NCI-H2081 treated with DMSO at 0.1 percent for 48 hours (cell line): ENCODE measurements at places on chromosomes 6 and 20.

DNA sequence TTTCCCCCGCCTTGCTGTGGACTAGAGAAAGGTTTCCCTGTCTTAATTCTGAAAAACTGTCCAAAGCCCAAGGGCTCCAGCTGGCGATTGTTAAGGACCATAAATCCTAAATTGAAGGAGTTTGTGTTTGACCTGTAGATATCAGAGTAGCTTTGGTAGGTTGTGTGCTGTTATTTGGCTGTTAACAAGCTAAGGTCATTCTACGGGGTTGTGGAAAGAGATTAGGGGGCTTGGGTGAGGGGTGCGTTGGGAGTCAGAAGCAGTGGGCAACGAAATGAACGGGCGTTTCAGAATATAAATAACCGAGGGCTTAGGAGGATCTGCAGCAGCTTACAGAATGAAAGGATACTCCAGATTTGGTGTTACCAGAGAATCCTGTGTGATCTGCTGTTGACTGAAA lies 32.6 kb upstream of the BTN3A2 start:
- no peak for DNase-seq

DNA sequence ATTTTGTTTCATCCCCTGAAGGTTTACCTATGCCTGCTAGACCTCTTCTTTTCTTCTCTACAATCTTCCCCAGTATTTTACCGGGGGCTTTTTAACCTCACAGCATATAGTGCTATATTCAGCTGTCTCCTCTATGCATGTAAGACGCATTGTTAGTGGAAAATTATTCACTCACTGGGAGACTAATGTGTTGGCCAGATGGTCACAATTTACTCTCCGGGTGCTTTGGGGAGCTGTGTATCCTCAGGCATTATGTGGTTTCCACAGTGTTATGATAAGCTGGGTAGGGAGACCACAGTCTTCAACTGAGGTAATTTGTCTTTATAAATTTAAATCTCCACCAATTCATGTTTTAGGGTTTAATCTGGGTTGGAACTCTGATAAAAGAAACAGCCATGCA lies 553.8 kb upstream of the PTCHD4 start:
- DNase-seq, result peak; percentile 64

GRCh38 chr6:170107606-170108222 lies 183.2 kb downstream of the DLL1 start:
- no peak for DNase-seq

GRCh38 chr6:143097224-143097795 lies 36.6 kb downstream of the AIG1 start:
- DNase-seq, result no peak

- DNase-seq, result no peak
These were observed 102.3 kb downstream of the EDN3 start for GRCh38 chr20:59402681-59403080.

DNA sequence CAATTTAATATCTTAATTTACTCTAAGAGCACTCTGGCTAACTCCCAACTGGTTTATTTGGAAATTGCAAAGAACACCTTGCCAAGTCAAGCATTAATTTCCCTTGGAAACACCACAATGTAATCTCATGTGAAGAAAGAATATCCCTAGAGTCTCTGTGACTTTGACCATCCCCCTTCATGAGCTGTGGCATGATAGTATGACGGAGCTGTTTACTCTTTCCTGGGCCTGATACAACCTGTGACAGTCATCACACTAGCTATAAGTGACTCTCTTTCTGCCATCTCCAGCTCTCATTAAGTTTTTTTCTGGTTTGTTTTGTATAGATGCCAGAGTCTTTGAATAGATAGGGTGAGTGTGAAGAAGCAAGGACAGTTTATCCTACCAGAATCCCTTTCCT lies 470.3 kb upstream of the JARID2 start:
- no peak for DNase-seq

GRCh38 chr6:1527073-1527457 lies 82.7 kb upstream of the FOXC1 start:
- DNase-seq, result no peak

GRCh38 chr6:143501851-143502250 lies 9.7 kb downstream of the FUCA2 start:
- DNase-seq, result no peak

DNA sequence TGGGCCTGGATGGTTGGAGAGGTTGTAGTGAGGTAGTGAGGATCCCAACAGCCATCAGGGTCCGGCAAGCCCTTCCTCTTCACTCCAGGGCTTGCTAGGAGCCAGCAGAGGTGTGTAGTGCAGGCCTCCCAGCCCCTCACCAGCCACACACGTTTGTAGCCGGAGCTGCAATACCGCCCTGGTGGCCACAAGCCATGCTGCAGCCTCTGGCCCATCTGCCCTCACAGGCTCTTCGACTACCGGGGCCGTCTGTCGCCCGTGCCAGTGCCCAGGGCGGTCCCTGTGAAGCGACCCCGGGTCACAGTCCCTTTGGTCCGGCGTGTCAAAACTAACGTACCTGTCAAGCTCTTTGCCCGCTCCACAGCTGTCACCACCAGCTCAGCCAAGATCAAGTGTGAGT lies 36.4 kb downstream of the EIF2S2 start:
- DNase-seq, result no peak

DNA sequence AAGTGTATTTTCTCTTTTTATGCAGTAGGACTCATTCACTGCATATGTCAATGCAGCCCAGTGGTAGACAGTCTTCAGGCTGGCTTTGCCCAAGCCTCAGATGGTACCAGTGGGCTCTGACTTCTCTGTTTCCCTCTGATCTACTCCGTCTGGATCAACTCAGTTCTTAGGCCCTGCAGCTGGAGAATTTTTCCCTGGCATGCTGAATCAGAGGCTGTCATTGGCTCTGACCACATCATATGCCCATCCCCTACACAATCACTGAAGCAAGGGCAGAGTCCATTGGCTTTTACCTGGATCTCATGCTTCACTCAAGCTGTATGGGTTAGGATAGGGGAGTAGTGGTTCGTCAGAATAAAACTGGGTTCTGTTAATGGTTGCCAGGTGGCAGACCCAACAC lies 57.8 kb downstream of the KIZ start:
- DNase-seq, result no peak

- no peak for DNase-seq
These were observed 17.9 kb upstream of the RAMACL start for GRCh38 chr6:166604328-166604727.

DNA sequence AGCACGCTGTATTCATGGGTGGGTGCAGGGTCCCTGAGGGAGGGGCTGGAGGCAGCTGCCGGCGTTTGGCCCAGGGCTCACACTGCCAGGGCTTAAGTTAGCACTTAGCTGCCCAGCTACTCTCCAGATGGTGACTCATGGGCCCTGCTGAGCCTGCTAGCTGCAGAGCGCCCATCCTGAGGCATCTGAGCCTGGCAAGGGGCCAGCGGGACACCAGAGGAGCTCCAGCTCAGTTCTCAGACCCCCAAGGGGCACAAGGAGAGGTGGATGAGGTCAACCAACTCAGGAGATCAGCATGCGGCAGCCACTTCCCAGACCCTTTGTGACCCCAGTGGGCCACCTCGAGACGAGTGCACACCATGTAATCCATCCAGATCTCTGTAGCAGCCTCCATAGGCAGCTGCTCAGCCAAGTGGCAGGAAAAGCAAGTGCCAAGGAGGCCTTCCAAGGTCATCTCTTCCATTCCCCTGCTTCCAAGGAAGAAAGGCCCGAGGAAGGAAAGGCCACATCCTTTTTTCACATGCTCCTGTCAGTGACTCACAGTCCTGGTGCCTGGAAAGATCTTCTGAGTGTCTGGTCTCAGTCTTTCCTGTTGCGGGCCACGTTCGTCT lies 35.3 kb downstream of the FOXP4 start:
- no peak for DNase-seq

- DNase-seq, result no peak
These were observed 284.5 kb downstream of the PRKN start for GRCh38 chr6:162443101-162443500.

DNA sequence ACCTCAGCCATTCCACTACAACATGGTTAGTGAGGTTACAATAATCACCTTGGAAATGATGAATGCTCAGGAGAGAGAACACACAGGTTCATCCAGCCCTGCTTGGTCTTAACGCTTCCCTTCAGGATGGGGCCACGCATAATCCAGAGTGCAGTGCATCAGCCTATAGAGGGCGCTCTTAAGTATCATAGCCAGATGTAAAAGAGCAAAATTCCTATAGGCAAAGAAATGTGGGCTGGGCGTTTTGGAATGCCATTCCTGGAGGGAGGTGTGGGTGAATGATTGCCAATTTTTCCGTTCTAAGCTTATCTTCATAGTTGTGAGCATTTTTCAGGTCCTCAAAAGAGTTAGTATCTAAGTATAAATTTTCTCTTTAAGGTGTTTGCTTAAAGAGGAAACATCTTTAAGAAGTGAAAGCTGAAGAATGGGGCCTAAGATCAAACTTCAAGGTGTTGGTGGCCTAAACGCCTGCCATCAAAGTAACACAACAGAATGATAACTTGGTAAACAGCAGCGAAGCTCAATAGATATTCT lies 1.8 kb downstream of the RIPOR2 start:
- no peak for DNase-seq

GRCh38 chr6:4346659-4347333 lies 211.4 kb upstream of the ECI2 start:
- no peak for DNase-seq

GRCh38 chr6:144284478-144284782 lies 705 bp upstream of the UTRN start:
- no peak for DNase-seq

DNA sequence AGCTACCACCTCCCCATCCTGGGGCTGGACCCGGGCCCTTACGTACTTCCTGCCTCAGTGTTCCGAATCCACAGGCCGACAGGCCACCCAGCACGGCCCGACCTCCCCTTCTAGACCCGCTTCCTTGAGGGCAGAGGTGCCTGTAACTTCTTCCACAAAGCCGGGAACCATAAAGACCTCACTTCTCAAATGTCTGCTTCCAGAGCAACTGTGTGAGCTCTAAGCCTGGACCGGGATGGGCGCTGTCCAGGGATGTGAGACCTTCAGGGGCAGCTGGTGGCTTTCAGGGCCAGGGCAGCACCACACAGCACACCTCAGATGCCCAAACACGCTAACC lies 9.3 kb downstream of the SLC2A4RG start:
- no peak for DNase-seq

DNA sequence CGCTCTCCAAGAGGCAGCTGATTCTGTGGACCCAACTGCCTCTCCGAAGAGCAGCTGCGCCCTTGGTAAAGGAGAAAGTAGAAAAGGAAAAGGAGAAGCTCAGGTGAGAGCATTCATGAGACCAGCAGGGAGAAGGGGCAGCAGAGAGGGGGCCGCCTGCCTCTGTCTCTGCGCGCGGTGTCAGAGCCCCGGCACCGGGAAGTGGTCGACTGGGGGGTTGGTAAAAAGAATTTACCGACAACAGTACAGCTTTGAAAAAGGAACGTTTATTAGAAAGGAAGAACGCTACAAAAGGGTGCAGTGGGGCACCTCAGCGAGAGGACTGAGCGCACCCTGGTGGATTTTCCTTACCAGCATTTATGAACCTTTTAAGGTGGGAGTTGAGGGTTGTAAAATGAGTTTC lies 61.9 kb downstream of the GPR6 start:
- peak; percentile 23 for DNase-seq
